Stimulated activated CD4-positive, alpha-beta T cell treated with anti-CD3 and anti-CD28 coated beads, TNF-alpha, amount 100 ng/mL, for 48 hours (primary cell): ENCODE measurements at places on chromosomes 13 and 19.

- DNase-seq, result no peak
Observed at GRCh38 chr13:30074955-30075614, 224.7 kb upstream of the UBL3 start.

GRCh38 chr19:4694211-4694987, 24.3 kb upstream of the MYDGF start:
- DNase-seq, result no peak

DNA sequence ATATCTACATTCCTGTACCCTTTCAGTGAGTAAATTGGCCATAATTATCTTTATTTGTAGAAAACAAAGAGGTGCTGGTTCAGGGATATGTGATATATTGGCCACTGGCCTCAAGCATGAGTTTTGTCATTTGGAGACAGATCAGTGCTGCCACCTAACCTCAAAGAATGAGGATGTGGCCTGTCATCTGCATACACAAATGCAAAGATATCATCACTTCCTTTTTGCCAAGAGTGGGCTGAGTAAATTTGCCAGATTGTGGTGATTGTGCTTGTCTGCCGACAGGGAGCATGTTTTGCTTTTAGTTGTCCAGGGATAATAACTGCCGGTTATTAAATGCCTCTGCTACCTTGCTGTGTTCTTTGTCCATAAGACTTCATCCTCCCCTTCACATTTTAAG, 44.2 kb downstream of the WASF3 start:
- DNase-seq, result no peak

DNA sequence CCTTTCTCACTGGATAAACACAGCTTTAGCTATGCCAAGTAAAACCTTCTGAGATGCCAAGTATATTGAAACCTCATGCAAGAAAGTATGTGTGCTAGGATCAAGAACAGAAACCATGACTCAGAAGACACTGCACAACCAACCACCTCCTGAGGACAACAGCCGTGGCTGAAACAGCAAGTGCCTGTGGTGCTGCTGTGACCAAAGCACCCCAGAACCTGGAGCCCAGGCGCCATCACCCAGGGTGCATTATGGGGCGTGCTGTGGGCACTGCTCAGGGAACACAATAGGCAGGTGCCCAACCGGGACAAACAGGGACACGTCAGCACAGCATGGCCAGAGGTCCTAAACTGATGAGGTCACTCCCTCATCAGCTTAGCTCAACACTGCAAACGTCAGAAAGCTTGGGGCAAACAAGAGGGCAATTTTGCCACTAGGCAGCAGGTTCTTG, 101.3 kb upstream of the SLC15A1 start:
- DNase-seq, result peak; percentile 70

DNA sequence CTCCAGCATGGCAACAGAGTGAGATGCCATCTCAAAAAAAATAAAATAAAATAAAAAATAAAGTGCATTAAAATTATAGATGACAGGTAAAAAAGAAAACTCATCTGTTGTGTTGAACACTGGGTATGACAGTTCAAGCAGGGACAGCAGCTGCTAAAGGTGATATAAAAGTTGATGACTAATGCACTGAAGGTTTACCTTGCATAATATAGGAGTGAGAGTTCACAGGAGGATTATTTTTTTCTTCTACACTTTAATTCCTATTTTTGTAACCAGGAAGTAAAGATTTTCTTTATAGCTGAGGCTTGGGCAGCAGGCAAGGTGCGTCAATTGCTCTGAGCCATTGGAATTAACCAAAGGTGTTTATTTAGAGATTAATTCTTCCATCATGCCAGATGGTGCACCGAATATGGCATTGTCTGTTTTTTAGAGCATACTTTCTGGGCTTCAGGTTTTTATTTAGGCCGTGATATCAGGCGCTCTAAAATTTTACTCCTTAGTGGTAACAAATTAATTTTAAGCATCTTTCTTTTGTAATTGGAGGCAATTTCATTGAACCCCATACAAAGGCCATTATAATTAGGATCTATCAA, 337.0 kb upstream of the SLC10A2 start:
- DNase-seq, result no peak

DNA sequence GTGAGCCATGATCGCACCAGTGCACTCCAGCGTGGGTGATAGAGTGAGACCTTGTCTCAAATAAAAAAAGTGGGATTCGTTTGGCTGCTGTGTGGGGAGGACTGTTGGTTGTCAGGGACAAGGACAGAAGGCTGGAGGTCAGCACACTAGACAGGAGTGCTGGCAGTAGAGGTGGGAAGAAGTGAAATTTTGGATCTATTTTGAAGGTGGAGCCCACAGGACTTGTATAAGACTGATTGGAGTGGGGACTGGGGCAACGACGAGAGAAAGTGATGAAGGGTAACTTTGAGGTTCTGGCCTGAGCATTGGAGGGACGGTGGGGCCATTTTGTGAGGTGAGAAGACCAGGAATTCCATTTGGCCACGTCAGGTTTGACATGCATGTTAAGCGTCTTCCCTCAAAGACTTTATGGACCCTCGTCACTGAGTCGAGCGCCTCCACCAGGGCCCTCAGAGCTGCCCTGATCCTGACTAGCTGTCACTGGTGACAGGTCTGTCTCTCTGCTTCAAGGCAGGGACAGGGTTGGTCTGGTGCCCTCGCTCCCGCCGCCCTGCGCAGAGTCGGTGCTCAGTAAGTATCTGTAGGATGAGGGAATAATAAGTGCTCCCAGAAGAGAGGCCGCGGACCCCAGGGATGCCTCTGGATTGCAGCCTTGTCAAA, 673 bp downstream of the CTU1 start:
- no peak for DNase-seq

DNA sequence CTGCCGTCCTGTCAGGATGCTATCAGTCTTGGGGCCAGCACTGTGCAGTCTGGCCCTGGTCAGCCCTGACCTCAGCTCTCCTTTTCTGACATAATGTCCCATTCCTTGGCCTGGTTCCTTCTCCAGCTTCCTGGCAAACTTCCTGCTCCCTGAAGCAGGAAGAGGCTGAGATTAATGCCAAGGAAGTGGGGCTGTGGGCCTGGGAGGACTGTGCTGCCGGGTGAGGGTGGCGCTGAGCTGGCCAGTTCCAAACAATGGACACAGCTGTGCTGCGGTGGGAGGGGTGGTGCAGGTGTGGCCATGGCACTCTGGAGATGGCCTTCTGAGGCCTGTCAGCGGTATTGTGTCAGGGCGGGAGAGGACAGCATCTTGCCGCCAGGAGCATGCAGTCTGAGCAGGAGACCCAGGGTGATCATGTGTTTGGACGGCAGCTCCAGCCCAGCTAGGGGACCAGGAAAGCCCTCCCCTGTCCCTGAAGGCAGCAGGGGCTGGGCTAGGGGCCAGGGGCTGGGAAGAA, 30.9 kb downstream of the TUBA3C start:
- no peak for DNase-seq

DNA sequence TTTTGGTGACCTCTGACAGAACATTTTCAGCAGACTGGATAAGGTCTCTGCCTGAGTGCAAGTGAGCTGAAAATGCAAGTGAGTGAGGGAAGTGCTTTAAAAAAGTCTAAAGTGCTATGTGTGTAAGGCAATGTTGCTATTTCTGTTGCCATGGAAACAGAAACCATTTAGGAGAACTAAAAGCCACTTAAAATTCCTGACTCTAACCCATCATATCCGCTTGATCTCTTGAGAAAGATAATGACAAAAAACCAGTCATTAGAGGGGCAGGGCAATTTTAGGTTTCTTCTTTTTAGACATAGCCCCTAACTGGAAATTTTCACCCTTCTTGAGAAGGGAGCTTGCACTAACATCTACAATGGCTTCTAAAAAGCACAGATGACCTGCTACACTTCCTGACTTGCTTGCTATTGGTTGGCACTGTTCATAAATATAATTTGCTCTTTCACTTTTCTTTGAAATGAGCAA, at the start of gene CYSLTR2:
CYSLTR2 (plus strand) TSS at position 458 of the 468 bp plus-strand sequence. CDS start 52,889 bp downstream, outside the sequence.
- DNase-seq, result no peak

DNA sequence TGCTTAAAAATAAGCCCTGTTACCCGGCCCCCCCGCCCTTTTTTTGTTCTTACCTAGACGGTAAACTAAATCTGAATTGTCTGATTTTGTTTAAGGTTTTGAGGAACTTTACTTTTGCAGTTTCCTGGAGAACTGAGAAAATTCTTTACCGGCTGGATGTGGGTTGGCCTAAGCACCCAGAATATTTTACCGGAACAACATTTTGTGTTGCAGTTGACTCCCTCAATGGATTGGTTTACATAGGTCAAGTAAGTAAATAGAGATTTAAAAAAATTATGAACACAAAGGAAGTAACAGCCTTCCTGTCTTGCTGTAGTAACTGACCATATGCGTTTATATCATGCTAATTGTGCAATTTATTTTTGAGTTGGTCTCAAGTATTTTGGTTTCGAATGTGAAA, 785 bp downstream of the NHLRC3 start:
- no peak for DNase-seq

GRCh38 chr13:89786531-89786930, 1561.0 kb upstream of the MIR17HG start:
- DNase-seq, result no peak

DNA sequence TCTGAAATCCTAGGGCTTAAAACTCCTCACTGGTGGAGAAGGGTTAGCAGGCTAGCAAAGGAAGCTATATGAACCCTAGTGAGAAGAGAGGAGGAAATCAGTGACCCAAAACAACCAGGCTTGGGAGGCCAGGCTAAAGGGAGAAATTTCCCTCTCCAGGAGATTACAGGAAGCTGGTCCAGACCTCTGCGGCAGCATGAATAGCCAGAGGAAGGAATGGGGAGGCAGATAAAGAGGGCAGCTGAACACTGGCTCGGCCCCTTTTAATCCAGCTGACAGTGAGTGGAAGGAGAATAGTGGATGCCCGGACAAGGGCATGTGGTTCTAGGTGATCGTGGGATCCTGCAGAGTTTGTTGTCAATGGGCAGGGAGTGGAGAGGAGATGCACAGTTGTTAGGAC, 130.6 kb downstream of the COG6 start:
- DNase-seq, result no peak

- DNase-seq, result no peak
Observed at GRCh38 chr13:29964181-29964845, 113.9 kb upstream of the UBL3 start.

GRCh38 chr13:64680739-64681138, 2549.4 kb downstream of the PCDH9 start:
- no peak for DNase-seq

- DNase-seq, result no peak
Observed at GRCh38 chr19:50764409-50764808, 5.9 kb upstream of the GPR32 start.

GRCh38 chr19:55493645-55494171, 5.5 kb downstream of the SSC5D start:
- no peak for DNase-seq

GRCh38 chr13:33204130-33204927, 81.2 kb downstream of the STARD13 start:
- DNase-seq, result no peak

DNA sequence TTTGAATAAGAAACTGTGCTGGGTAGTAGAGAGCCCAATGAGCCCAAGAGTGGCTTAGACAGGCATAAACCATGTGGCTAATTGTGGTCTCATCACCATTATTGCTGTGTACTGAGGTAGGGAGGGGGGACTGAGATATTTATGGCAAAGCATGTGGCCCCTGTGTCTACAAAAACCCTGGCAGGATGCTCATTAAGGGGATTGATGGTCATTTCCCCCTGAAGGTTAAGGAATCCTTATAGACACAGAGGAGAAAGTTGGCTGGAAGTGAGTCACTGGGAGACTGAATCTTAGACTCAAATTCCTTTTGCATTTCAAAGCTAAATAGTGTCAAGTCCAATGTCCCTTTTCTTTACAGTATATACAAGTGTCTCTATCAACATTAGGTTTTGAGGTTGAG, 9.8 kb upstream of the DACT3 start:
- DNase-seq, result no peak

DNA sequence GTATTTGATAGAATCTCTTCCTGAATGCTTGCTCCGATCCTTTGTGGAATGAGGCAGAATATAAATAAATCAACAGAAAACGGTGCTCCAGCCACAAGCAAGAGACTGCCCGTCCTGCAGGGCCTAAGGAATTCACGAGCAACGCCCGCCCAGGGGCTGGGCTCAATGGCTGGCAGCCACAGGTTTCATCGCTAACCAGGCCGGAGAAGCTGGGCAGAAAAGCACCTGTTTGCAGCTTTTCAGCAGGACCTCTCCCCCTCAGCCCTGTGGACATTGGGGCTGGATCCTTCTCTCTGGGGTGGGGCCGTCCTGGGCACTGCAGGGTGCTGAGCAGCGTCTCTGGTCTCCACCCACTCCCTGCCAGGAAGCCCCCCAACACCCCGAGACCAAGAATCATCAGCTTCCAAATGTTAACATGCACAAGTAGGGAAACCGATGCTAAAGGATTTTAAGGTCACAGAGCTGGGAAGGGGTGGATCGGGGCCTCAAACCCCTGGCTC, 102.5 kb downstream of the GADD45B start:
- no peak for DNase-seq

GRCh38 chr13:78650717-78651083, 8.3 kb downstream of the OBI1 start:
- DNase-seq, result no peak

GRCh38 chr19:55688422-55689218, 13.6 kb downstream of the EPN1 start:
- no peak for DNase-seq

DNA sequence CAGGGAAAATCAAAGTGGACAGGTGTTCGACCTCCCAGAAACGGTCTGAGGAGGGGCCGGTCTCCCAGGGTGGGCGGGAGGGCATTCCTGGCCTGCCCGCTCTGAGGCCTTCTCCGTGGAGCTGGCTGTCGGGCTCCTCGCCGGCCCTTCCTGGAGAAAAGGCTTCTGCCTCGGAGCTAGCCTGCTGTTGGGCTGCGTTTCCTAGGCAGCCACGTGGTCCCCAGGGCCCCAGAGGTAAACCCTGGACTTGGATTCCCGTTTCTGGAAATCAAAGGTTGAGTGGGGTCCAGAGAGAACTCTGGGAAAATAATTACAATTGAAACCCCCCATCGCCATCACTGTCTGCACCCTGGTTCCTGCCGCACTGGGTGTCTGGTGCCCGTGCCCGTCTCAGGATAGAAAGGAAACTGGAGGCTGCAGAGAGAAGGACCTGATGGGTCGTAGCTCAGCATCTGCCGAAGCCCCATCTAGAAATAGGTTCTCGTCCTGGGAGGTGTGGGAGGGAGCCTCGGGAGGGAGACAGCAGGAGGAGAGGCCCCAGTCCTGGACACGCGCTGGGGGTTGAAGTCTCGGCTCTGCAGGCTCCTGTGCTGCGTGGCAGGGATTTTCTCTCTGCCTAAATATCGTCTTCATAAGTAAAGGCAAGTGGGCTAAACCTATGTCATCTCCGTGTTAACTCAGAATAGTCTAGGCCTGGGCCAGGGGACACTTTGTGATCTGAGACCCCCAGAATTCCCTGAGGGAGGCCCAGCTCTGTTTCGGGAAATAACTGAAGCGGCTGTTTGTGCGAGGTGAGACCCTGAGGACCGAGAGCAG, 7.7 kb upstream of the PROZ start:
- no peak for DNase-seq

- DNase-seq, result no peak
Observed at GRCh38 chr13:98994896-98995295, 17.0 kb upstream of the DOCK9 start.

- no peak for DNase-seq
Observed at GRCh38 chr13:109783447-109783814, 3.0 kb downstream of the IRS2 start.
